ENCODE measurements at places on chromosomes 6 and 20.

DNA sequence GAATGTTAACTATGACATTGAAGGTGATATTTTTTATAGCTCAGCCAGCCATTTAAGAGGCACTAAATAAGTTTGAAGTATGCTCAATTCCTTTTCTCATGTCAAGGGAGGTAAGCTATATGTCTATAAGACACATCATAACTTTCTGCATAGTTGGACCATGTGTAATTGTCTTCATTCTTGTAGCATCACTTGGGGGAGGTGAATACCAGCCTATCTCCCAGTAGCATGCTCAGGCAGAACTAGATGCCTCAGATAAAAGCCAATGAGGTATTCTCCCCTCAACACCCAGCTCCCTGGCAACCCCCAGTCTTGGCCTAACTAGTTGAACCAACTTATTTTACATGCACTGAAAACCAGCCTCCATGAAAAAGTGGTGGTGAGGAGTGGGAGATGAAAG, 158.3 kb upstream of the JAG1 start:
- no peak for DNase-seq

GRCh38 chr6:40356242-40356910, 230.8 kb downstream of the LRFN2 start:
- DNase-seq, result no peak

- no peak for DNase-seq
Observed at GRCh38 chr20:39089029-39089428, 126.9 kb downstream of the DHX35 start.

- DNase-seq, result no peak
Observed at GRCh38 chr6:98842342-98843180, 8.2 kb downstream of the POU3F2 start.

GRCh38 chr6:14079971-14080370, 37.6 kb upstream of the CD83 start:
- no peak for DNase-seq

- DNase-seq, result no peak
Observed at GRCh38 chr6:43310624-43311023, 2.0 kb upstream of the CRIP3 start.

DNA sequence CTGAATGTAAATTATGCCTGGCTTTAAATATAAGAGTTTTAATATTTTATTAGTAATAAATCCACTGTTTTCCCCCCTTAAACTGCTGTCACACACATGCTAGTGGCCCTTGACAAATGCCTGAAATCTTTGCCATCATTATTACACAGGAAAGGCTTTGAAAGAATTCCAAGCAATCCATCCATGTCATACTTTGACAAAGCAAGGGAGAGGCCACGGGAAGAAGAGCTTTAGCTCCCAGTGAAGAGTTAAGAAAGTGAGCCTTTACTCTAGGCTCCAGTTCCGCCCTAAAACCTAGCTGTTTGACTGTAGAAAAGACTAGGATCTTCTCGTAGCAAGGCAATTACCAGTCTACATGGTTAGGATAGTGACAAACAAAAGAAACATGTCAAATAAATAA, 147.9 kb downstream of the GMDS start:
- DNase-seq, result no peak

DNA sequence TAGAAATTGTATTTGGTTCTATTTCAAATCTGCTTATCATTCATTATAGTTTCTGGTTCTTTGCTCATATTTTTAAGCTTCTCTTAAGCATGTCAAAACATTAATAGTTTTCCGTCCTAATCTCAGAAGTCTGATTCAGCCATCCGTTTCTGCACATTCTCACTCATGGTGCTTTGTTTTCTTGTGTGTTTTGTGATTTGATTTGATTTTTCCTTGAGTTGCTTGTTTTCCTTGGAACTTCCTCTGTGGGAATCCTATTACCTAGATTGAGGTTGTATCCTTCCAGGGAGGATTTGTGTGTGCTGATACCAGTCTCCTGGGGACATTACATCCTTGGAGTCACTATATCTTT, 7.9 kb downstream of the SNX9 start:
- no peak for DNase-seq

GRCh38 chr6:131764350-131764749, 43.5 kb upstream of the ENPP1 start:
- DNase-seq, result no peak

GRCh38 chr20:60294632-60295031, 336.4 kb downstream of the CDH26 start:
- DNase-seq, result no peak

GRCh38 chr6:75103431-75103830, 102.4 kb downstream of the COL12A1 start:
- no peak for DNase-seq

GRCh38 chr6:166597711-166598440, 11.4 kb upstream of the RAMACL start:
- no peak for DNase-seq

DNA sequence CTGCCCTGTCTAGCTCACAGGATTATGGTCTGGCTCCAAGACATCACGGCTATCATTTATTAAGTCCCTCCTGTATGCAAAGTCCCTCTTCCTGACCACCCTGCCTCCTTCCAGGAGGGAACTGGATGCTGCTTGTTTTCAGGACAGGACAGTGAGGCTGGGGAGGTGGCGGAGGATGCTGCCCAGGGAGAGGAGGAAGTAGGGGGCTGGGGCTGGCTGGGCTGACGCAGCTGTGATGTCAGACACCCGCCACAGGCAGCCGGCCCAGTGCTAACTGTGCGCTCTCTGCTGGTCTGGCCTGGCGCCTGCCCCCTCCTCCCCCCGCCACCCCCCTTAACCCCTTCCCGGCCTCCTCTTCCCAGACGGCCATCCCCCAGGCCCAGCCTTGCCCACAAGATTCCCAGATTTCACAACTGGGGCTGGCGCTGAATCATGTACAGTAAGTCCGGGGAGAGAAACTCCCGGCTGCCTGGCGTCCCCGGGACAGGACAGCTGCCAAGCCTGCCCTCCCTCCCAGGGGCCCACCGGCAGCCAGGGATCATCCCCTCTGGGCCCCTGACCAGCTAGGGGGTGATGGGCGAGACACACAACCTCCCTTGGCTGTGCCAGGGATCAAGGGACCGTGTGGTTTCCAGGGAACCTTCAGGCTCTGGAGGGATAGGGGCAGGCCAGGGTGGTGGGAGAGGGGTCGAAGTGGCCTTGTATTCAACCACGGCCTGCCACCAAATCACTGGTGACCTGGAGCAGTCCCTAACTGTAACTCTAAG, 118.1 kb downstream of the CEBPB start:
- DNase-seq, result peak; percentile 72

DNA sequence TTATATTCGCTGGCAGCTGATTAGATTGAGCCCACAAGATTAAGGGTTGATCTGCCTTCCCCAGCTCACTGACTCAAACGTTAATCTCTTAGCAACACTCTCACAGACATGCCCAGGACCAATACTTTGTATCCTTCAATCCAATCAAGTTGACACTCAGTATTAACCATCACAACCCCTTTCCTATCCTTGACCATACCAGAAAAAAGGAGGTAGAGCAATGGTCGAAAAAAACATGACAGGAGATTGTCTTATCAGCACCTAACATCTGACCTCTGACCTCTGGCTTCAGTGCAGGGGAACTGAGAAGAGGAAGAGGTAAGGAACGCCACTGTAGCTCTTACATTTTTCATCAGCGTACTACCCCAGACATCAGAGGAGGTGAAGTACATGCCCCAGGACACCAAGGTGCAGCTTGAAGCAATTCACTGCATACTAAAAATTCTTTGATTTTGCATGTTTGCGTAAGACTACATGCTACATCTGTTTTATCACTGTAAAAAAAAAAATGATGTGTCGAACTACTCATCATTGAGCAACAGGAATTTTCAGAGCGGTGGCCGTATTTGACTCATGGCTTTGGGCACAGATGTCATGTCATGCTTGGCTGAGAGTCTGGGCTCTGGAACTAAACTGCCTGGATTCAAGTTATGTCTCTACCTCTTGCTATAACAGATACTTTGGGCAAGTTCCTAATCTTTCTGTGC, 188.0 kb upstream of the TAB2 start:
- DNase-seq, result no peak

DNA sequence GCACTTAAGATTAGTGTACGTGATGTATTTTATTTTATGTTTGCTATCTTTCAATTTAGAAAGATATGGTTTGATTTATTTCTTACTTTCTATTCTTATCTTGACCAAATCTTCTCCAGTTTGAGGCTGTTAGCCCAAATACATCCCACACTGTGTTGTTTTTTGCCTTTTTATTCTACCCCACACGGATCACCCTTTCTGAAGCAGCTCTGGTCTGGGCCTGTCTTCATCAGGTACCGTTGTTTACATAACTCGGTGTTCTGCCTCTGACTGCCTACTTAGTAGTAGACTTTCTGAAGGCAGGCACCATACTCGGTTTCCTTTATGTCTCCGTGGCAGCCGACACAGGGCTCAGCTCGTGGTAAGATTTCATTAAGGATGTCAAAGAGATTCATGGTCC, 95.0 kb downstream of the PHACTR1 start:
- DNase-seq, result no peak

DNA sequence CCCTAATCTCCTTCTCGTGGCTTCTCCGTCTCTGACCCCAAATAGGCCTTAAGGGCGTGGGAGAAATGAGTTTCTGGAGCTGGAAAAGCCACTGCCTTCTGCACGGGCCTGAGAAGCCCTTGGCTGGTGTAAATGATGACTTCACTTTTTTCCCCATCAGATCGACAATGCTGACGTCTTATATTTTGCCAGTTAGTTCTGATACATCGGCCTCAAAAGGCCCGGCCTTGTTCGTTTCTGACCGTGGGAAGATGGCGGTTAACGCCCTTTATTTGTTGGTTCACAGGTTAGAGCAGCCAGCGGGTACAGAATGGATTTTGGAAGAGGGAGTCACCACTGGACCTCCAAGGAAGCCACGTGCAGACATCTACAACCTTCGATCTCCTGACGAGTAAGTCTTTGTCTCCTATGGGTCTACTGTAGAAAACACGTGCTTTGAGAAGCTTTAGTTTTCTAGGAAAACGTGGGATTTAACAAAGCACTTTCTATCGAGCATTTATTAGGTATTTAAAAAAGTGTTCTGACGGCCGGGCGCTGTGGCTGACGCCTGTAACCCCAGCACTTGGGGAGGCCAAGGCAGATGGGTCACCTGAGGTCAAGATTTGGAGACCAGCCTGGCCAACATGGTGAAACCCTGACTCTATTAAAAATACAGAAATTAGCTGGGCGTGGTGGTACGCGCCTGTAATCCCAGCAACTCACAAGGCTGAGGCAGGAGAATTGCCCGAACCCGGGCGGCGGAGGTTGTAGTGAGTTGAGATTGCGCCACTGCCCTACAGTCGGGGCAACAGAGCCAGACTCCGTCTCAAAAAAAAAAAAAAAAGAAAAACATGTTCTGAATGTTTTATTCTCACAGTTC, 1.2 kb upstream of the ZNFX1 start:
- DNase-seq, result no peak

DNA sequence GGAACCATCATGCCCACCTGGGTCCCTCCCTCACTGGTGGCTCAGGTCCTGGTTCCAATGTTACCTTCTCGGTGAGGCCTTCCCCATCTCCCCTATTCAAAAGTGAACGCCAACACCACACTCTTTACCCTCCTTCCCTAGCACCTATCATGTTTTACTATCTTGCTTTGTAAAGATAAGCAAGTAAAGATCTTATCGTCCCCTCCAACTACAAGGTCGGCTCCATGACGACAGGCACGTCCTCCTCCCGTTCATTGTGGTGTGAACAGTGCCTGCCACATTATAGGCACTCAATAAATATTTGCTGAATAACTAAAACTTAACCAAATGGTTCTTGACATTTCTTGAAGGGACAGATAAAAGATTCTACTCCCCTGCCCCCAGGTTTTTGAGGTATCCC, 147.1 kb downstream of the PREX1 start:
- DNase-seq, result no peak
